ENCODE measurements at places on chromosomes 16 and 17.

DNA sequence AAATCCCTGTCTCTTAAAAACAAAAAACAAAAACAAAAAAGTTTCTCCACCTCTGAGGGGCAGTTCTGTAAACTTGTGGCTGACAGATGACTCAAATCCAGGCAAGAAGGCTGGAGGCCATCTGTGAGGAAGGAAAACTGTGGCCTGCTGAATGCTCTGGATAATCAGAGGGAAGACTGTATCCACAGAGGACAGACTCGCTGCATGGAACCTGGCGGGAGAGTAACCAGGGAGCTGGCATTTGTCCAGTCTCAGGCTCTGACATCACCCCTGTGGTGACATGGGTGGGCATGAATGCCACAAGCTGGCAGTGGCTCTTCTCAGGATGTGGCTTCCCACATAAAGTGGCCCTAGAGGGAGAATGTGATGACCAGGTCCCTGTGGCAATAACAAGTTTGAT lies 2.8 kb upstream of the KSR1 start:
- no peak for DNase-seq

GRCh38 chr16:595094-595528 lies 5.2 kb downstream of the RAB40C start:
- DNase-seq, result no peak

GRCh38 chr17:81713004-81713555 lies 996 bp downstream of the SLC25A10 start:
- DNase-seq, result no peak

- no peak for DNase-seq
Observed at GRCh38 chr16:90023078-90023447, 3.8 kb upstream of the DBNDD1 start.

DNA sequence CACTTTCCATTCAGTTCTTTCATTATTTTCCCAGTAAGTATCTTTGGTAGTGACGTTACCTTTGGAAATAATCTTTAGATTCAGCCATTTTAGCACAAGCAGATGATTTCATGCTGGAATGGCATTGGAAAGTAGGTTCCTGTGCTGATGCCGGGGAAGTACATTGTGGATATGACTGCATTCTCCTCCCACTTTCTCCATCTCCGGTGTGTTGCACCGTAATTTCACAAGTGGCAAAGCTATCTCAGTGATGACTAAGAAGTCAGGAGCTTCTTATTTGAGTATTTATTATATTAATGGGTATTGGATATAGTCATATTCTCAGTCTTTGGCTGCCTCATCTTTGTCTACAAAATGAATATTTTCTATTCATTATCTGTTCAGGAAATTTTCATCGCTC lies 69.8 kb downstream of the MRTFB start:
- DNase-seq, result no peak

GRCh38 chr17:34155947-34156346 lies 99.1 kb upstream of the CCL2 start:
- no peak for DNase-seq

DNA sequence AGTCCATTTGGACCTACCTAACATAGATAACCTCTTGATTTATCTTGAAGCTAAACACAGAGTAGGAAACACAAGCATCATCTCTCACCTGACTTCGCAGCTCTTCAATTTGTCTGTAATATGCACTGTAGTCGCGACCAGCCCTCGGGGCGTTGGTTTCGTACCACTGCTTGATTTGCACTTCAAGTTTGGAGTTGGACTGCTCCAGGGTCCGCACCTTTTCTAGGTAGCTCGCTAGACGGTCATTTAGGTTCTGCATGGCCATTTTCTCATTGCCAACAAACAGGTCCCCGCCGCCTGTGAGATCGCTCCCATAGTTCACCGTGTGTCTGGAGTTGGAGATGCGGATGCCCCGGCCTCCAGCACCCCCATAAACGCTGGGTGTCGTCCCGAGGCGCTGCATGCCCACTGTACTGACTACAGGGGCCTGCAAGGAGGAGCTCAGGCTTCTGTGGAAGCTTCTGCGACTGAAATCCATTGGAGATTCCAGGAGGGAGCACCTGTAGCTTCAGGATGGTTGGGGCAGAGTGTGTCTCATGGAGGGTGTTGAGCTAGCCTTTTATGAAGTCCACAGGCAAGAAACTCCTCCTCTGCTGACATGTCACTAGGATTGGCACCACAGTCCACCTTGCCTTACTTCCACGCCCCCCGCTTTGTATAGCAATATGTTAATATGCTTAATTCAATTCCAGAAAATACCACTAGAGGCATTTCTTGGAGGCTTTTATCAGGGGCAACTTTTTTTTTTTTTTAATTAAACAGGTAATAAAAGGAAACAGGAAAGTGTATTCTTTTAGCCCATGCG lies at the start of gene KRT20:
Gene KRT20 (minus strand): TSS at position 535 of the 805 bp plus-strand sequence. CDS start 57 bp downstream, at position 478.
- DNase-seq, result no peak

DNA sequence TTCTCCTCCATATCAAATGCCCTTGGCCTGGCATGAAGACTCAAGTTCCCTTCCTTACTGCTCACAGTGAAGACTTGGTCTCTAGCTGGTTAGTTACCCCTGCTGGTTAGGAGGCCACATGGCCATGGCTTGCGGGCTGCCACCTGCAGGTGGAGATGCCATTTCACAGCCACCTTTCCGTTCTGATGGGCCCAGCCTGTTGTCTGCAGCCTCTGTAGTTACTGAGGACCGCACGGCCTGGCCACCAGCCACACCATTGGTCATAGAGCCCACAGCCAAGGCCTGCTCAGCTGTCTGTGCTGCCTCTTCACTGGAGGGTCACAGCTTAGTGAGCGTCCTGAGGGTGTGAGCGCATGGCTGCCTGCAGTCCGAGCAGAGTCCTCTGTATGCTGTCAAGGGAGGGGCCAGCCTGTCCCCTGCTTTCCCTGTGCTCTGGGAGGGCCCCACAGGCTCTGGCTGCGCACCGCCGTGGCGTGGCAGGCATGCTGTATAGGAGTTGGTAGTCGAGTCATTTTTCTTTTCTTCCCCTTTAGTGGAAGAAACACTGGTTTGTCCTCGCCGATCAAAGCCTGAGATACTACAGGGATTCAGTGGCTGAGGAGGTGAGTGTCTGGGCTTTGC lies 59.2 kb downstream of the PLD6 start:
- no peak for DNase-seq

All from activated CD4-positive, alpha-beta T cell treated with anti-CD3 and anti-CD28 coated beads for 1 hour (primary cell).